MCF 10A (cell line): ENCODE measurements at places on chromosomes 5 and 9. TPM values are rescaled to one million over a fixed set of nuclear protein-coding genes. Genes with fewer than 3 reads are reported as not detected.

- no peak overlapping the region for H3K27ac ChIP-seq
- no peak for DNase-seq
- H3K4me1 ChIP-seq: peaks cover 21% of the 10 kb centered on the region
- H3K36me3 ChIP-seq: peaks cover 7% of the 10 kb centered on the region
- H3K27me3 ChIP-seq: no peaks in the 10 kb centered on the region
Measured at GRCh38 chr9:111726949-111727348, 65.5 kb downstream of the GNG10 start.

- no peak for DNase-seq
- no peaks in the 10 kb centered on the region for H3K27me3 ChIP-seq
- no peak overlapping the region for H3K27ac ChIP-seq
- H3K4me3 ChIP-seq: no peak overlapping the region
Measured at GRCh38 chr9:2816476-2817141, 27.3 kb downstream of the PUM3 start.

DNA sequence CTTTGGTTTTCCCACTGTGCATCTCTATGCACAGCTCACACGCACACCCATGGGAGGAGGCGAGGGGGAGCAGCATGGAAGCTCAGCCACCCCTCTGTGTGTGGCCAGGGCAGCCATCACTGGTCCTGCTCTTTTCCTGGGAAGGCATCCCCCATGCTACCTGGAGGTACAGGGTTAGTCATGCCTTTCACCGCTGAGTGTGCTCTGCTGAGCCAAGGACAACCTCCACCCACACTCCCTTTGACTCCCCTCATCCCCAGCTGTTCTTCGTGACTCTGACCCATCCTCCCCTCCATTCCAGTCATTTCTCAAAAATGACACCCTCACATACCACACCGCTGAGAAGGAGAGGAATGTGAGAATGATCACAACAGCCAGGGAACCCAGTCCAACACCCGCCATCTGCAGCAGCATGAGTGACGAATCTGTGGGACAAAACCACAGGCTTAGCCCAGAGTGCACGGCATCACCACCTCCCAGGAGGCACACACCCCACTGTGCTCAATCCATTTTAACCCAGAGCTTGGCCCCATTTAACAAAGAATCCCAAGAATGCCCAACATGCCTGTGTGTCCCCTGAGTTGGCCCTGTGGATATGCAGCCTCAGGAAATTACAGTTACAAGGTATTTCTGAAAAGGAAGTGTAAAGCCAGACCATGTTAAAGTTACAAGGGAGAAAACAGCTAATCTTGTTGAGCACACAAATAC, 133.4 kb downstream of the SUSD1 start:
- H3K4me3 ChIP-seq: peak overlapping the region; percentile 24
- H3K4me1 ChIP-seq: peaks cover 40% of the 10 kb centered on the region
- peaks cover 6% of the 10 kb centered on the region for H3K36me3 ChIP-seq

- no peak overlapping the region for H3K4me3 ChIP-seq
- no peak overlapping the region for H3K27ac ChIP-seq
- peaks cover 67% of the 10 kb centered on the region for H3K36me3 ChIP-seq
- no peaks in the 10 kb centered on the region for H3K27me3 ChIP-seq
Measured at GRCh38 chr5:171882118-171882517, 96.5 kb downstream of the SMIM23 start.

DNA sequence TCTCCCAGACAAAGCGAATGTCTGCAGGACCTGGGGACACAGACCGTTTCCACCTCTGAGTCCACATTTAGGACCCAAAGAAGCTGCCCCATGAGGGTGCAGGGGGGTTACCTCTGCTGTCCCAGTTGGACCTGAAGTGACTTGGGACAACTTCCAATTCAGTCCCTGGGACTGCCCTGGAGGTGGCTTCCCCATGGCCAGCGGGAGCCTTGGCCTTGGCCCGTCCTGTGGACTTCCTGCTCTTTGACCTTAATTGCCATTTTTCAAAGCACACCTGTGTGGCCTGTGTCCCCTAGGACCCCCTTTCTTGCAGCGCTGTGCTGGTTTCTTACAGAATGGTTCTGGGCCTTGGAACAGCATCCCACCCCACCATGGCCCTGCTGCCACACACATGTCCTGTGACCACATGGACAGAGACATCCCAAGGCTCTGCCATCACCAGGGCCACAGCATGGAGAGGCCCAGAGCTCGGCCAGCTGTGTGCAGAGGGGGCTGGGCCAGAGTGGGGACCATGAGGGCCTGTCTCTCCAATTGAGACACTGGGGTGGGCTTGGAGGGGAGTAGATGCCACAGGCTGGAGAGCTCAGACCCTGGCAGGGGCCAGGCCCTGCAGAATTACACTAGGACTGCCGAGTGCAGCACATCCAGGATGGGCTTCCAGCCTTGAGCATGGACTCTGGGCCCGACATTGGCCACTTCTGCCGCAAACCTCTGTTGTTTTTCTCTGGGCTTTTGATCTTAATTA, 45.8 kb downstream of the SECISBP2 start:
- no peaks in the 10 kb centered on the region for H3K4me1 ChIP-seq
- no peak overlapping the region for H3K27ac ChIP-seq
- H3K27me3 ChIP-seq: no peaks in the 10 kb centered on the region
- no peak for DNase-seq
- peaks cover 29% of the 10 kb centered on the region for H3K36me3 ChIP-seq

DNA sequence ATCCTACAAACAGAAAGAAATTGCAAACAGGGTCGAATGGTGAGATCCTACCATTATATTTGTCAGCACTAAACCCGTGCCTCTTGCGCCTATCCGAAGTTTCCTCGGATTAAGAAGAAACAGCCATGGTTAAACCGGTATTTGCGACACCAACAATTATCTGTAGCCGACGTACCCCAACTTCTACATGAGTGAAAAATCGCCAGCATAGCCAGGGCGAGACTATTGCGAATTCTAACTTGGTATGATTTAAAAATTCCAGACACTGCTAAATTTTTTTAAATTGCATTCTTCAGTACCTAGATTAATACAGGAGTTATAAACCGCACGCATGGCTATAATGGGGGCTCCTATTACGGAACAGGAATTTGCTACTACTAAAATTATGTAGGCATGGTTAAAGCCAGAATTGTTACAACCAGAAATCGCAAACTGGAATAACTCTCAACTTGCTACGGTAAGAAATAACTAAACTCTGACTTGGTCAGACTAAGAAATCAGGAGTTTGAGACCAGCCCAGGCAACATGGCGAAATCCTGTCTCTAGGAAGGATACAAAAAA, 25.3 kb upstream of the ANXA2R start:
- H3K36me3 ChIP-seq: peaks cover 42% of the 10 kb centered on the region
- peak overlapping the region; percentile 93 for H3K27ac ChIP-seq
- H3K27me3 ChIP-seq: no peaks in the 10 kb centered on the region
- peaks cover 21% of the 10 kb centered on the region for H3K4me1 ChIP-seq
- peak overlapping the region; percentile 99 for H3K4me3 ChIP-seq

- H3K27ac ChIP-seq: no peak overlapping the region
- H3K27me3 ChIP-seq: no peaks in the 10 kb centered on the region
- no peak overlapping the region for H3K4me3 ChIP-seq
- no peak for DNase-seq
- peaks cover 6% of the 10 kb centered on the region for H3K36me3 ChIP-seq
- H3K4me1 ChIP-seq: peaks cover 17% of the 10 kb centered on the region
Measured at GRCh38 chr5:68369457-68370125, 154.0 kb downstream of the PIK3R1 start.

DNA sequence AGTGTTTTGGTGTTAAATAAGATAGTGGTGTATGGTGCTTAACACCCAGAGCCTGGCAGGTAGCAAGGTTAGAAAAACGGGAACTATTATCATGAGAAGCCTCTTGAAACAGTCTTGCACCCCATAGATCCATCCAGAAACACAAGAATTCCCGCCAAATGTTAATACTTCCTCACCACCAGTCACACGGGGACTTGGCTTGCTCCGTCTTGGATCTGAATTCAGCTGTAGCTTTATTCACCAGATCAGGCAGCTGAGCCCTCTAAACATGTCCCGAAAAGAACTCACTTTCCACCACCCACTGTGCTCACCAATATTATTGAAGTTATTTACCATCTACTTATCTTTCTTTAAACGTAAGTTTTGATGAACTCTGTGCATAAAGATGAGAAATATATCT, 101.6 kb upstream of the PTPN3 start:
- no peak overlapping the region for H3K4me3 ChIP-seq
- H3K4me1 ChIP-seq: peaks cover 8% of the 10 kb centered on the region
- peaks cover 13% of the 10 kb centered on the region for H3K27me3 ChIP-seq

DNA sequence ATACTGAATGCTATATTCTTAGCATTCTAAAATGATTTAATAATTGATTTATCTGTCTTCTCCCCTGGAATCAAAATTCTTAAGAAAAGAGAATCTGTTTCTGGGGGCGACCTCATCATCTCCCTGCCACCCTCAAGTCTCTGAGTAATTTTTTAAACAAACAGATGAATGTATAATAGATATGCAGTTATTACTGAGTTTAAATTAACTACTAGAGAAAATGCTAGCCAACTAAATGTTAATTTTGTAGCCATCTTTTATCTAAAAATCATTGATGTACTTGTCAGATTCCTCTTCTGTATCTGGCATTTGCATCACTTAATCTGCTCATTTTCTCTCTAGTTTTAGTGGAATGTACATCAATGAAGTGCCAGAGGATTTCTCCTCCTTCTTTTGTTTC, 87.5 kb downstream of the ERBIN start:
- H3K4me1 ChIP-seq: peaks cover 11% of the 10 kb centered on the region
- no peak overlapping the region for H3K4me3 ChIP-seq
- H3K36me3 ChIP-seq: peaks cover 24% of the 10 kb centered on the region
- no peaks in the 10 kb centered on the region for H3K27me3 ChIP-seq
- H3K27ac ChIP-seq: no peak overlapping the region
- DNase-seq: no peak

DNA sequence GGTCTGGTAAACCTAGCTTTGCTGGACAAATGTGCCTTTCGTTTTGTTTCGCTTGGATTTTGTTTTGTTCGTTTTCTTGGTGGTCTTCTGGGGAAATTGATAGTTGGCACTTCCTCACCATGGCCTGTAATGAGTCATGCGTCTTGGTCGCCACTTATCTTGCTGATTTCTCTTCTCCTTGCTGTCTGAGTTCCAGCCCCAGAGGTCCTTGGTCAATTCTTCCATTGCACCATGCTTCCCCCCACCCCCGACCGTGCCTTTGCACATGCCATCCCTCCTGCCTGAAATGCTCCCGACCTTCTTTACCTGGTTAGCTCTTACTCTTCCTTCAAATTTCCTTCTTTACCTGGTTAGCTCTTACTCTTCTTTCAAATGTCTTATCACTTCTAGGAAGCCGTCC, 168.7 kb upstream of the MSX2 start:
- H3K27me3 ChIP-seq: no peaks in the 10 kb centered on the region
- H3K4me3 ChIP-seq: no peak overlapping the region
- H3K27ac ChIP-seq: no peak overlapping the region
- H3K36me3 ChIP-seq: no peaks in the 10 kb centered on the region

DNA sequence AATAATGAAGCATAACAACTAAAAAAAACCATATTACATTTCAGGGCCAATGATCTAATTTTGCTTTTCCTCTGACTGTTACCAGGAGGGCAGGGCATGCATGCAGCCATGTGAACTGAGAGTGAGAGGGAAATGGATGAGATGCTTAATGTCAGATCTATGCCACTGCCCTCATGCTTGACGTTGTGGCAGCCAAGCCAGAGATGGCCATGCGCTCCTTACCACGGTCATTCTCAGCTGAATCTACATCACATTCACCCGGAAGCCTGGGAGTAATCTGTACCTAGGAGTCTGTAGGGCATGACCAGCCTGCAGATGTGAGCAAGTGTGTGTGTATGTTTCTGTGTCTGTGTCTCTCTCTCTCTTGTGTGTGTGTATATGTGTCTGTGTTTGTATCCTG, 183.7 kb downstream of the KDM4C start:
- H3K4me1 ChIP-seq: peaks cover 24% of the 10 kb centered on the region
- no peak overlapping the region for H3K27ac ChIP-seq
- H3K4me3 ChIP-seq: no peak overlapping the region
- no peaks in the 10 kb centered on the region for H3K27me3 ChIP-seq
- DNase-seq: no peak
- H3K36me3 ChIP-seq: peaks cover 11% of the 10 kb centered on the region

DNA sequence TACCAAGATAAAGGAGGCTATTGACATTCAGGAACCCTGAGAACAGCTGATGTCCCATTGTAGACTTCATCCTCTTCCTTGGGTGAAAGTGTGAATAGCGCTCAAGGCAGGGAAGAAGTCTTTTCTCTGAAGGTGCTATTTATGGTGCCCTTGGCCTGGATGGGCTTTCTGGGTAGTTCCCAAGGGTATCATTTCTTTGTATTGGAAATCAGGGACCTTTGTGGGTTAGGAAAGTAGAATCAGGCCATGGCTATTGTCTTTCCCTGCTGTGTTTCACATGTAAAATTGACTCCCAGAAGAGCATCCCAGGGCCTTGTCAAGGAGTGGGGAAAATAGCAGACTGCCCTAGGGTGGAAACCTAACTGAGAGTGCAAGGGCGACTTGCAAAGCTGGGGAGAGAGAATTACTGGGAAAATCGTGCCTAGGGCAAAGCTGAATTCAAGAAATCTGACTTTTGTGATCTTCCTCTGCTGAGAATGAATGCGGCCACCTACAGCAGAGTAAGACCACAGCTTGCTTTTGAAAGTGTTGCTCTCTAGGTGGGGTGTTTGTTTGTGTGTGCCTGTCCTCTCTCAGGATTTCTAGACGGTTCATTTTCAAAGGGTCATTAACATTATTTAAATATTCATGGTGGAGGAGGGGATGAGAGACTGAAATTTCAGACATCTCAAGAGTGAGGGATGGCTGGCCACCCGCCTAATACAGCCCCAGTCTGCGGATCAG, 160.6 kb downstream of the C9orf152 start:
- peaks cover 5% of the 10 kb centered on the region for H3K36me3 ChIP-seq
- H3K27me3 ChIP-seq: no peaks in the 10 kb centered on the region
- peak overlapping the region; percentile 99 for H3K4me3 ChIP-seq
- DNase-seq: no peak
- H3K27ac ChIP-seq: no peak overlapping the region

GRCh38 chr5:9726931-9727330, 96.8 kb upstream of the TAS2R1 start:
- H3K36me3 ChIP-seq: no peaks in the 10 kb centered on the region
- no peak for DNase-seq
- no peaks in the 10 kb centered on the region for H3K27me3 ChIP-seq
- no peaks in the 10 kb centered on the region for H3K4me1 ChIP-seq
- no peak overlapping the region for H3K4me3 ChIP-seq

Gene MAMDC4
- total RNA-seq: 11.8 and 14.1 TPM in 2 replicates

Gene GFRA3
- not detected in 2 replicates for total RNA-seq
